GM04504 (cell line): ENCODE measurements at places on chromosomes 11 and 22.

- no peak for DNase-seq
Observed at GRCh38 chr11:119409731-119410130, 13.2 kb downstream of the THY1 start.

GRCh38 chr11:71305451-71306125 lies 53.2 kb upstream of the SHANK2 start:
- DNase-seq = no peak

DNA sequence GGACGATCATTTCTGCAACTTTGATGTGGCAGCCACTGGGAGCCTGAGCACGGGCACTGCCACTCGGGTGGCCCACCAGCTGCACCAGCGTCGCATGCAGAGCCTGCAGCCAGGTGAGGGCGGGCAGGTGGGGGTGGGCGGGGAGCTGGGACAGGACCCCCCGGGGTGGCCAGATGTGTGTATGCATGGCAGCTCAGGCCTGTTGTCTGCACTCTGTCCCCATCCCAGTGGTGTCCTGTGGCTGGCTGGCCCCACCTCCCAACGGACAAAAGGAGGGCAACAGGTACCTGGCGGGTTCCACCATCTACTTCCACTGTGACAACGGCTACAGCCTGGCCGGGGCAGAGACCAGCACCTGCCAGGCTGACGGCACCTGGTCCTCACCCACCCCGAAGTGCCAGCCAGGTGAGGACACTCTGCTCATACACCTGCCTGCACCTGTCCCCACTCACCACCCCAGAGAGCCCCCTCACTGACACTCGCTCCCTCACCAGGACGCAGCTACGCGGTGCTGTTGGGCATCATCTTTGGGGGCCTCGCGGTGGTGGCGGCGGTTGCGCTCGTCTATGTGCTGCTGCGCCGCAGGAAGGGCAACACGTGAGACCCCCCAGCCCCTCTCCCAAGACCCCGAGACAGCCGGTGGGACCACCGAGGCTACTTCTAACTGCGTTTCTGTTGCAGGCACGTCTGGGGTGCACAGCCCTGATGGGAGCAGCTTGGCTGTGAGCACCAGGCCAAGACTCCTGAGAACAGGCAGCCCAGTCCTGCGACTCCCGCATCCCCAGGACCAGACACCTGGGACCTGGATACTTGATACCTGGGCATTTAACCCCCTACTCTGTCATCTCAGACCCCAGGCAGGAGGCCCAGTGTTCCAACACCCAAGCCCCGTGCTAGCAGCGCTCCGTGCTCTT lies 6.7 kb downstream of the SUSD2 start:
- no peak for DNase-seq

GRCh38 chr22:43330178-43331068 lies 12.7 kb downstream of the SCUBE1 start:
- DNase-seq = no peak

GRCh38 chr22:47279746-47280145 lies 517.3 kb downstream of the TBC1D22A start:
- no peak for DNase-seq

GRCh38 chr22:43624144-43624998 lies 187.7 kb downstream of the EFCAB6 start:
- no peak for DNase-seq

- DNase-seq = no peak
Observed at GRCh38 chr11:12045914-12046635, 37.6 kb upstream of the DKK3 start.

- DNase-seq = no peak
Observed at GRCh38 chr22:46008291-46008690, 31.3 kb upstream of the WNT7B start.

GRCh38 chr11:121336279-121336937 lies 43.8 kb downstream of the SC5D start:
- no peak for DNase-seq

- no peak for DNase-seq
Observed at GRCh38 chr11:2250041-2250440, 20.3 kb downstream of the ASCL2 start.

GRCh38 chr11:124534051-124534450 lies 9.4 kb downstream of the OR8B12 start:
- DNase-seq = no peak

DNA sequence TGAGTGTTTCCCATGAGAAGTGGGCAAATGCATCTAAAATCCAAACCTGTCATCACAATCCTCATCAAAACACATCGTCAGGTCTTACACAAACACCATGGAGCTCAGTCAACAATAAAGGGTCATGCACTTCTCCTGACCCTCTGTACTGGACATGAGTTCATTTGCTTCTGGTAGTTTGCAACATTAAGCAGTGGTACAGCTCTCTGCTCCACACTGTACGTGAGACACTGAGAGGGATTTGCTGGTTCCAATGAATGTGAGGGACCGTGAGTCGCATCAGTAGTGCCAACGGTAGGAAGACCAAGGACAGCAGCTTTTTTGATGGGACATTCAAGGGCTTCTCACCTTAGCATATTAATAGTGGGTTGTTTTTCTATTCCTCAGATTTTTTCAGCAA lies 752.3 kb downstream of the OPCML start:
- no peak for DNase-seq

GRCh38 chr11:74025467-74026166 lies 16.7 kb upstream of the UCP3 start:
- DNase-seq = peak; percentile 48
